ENCODE measurements at places on chromosomes 5 and 9.

DNA sequence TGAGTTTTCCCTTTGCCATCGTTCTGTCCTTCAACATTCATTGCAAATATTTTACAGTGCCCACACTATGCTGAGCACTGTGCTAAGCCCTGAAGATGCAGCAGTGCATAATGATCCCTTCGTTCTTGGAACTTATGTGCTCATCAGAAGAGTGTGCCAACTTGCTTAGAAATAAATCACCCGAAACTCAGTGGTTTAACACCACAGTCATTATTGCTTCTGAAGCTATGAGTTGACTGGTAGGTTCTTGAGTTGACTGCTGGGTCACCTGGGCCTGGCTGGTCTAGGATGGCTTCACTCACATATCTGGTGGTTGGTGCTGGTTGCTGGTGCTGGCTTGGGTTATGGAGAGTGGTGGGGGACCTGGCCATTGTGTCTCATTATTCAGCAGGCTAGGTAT lies 20.9 kb downstream of the PCSK5 start:
- no peak for DNase-seq

DNA sequence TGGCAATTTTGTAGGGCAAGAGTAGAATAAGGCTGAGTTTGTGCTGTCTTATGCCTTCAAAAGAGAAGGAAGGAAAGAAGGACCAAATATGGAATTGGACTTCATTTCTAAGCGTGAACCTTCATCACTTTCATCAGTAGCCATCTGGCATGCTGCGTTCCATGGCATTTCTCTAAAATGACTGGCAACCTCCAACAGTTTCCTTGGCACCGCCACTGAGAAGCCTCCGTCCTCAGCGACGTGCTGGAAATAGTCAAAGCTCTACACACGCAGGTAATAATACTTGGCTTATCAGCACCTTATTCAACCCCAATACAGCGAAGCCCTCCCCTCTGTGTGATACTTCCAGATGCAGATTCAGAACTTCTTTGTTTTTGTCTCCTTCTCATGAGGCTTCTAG lies 169.7 kb upstream of the CD180 start:
- DNase-seq: no peak

DNA sequence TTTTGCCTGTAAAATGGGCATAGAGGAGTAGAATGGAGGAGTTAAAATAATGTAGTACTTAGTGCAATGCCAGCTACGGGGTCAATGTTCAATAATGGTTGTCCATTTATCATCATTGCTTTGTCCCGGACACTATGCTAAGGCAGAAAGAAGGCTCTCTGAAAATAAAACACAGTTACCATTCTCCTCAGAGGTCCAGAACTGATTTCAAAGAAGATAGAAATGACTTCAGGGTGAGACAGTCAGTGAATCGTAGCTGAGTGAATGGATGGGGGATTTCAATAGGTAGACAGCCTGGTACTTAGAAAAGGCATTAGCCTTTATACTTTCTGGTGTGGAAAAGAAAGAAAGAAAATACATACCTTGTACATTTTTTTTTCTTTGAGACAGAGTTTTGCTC lies 1.2 kb upstream of the AK3 start:
- no peak for DNase-seq

- no peak for DNase-seq
Observed at GRCh38 chr5:34804913-34805312, 34.1 kb upstream of the TTC23L start.

DNA sequence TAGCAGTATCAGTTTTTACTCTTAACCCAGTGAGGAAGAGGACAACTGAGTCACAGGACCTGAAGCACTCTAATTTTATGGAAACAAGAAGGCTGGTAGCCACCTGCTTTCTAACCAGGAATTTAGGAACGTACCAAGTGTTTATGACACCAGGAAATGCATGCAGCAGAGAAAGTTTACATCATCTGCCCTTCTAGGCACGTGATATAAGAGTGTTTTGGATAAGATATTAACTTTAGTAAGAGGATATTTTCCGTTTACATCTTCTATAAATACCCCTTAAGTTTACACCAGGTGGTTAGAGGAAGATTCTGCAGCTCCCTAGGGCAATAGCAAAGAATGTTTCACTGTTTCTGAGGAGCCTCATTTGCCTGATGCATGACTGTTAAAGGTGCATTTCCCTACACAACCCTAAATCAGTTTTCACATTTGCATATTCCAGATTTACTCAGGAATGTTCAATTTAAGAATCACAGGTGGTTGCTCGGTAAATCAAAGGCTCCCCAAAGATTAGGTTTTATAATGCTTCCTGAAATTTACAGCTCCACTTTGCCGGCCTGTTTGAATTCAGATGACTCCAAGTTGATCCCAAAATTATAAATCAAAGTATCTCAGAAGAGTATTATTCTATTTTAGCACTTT lies 1.8 kb downstream of the TSC1 start:
- DNase-seq: no peak

GRCh38 chr9:136565715-136566552 lies 20.1 kb upstream of the NOTCH1 start:
- no peak for DNase-seq

GRCh38 chr9:15149450-15149849 lies 157.6 kb downstream of the TTC39B start:
- DNase-seq: no peak

DNA sequence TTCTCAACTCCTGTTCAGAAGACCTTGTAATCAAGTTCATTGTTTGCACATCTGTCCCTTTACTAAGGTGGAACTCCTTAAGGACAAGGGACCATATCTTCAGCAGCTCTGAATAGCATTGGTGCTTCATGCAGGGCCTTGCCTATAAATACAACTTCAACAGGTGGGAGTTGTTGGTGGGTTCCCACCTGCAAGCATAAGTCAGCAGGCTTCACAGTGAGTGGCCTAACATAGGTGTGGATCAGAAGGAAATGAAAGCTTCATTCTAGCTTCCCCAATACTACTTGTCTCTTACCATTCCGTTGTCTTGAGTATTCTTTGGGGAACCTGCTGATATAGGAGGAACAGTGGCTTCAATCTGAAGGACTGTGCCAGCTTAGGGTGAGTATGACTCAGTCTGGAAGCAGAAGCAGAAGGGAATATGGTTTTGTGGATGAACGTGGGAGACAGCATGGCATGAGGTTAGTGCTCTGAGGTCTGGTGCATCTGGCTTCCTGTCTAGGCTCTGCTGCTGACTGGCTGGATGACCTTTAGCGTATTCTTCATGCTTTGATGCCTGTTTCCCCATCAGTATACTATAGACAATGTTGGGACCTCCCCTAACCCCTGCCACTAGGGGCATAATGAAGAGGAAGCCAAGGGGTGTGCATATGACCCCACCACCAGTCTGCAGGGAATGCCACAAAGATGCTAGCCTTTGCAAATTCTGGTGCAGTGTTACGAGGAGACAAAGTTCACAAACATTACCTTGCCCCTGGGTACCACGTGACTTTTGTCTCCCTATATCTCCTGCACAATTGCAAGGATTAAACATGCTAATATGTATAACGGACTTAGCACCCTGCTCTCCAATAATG lies 192.3 kb downstream of the PALM2AKAP2 start:
- DNase-seq: no peak

- no peak for DNase-seq
Observed at GRCh38 chr9:84869091-84869490, 199.6 kb downstream of the NTRK2 start.

- DNase-seq: peak; percentile 95
Observed at GRCh38 chr9:9612270-9612669, 1000.5 kb downstream of the PTPRD start.

- no peak for DNase-seq
Observed at GRCh38 chr5:51664491-51665250, 281.4 kb downstream of the ISL1 start.

- DNase-seq: no peak
Observed at GRCh38 chr5:128844354-128844923, 120.8 kb upstream of the SLC27A6 start.
